ENCODE measurements at places on chromosomes 5 and 9.

DNA sequence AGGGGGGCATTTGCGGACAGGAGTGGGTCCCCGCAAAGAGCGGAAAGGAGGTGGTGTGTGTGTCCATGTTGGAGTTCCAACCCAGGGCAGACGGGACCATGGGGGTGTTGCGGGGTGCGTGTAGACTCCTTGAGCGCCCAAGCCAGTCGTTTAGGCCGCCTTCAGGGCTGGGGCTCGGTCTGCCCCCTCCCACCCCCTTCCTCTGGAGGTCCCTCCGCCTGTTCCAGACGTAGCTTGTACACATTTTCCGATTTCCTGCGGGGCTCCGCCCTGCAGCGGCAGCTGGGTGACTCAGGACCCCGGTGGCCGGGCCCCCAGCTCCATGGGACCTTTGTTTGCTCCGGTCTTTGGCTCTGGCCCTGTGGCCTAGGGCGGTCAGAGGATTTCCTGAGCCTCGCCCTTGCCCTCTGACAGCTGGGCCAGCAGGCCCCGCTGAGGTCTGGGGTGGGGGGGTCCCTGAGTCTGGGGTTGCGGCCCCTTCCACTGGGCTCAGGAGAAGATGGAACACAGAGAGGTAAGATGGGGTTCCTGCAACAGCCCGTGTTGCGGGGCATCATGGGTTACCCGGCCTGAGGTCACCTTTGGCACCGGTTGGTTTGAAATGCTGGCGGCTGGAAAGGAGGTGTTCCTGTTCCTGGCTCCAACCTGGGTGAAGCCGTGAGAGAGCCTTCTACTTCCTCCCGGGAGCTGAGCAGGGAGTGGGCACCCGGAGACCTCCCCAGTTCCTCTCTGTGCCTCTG lies 1.5 kb downstream of the PKN3 start:
- DNase-seq = no peak

DNA sequence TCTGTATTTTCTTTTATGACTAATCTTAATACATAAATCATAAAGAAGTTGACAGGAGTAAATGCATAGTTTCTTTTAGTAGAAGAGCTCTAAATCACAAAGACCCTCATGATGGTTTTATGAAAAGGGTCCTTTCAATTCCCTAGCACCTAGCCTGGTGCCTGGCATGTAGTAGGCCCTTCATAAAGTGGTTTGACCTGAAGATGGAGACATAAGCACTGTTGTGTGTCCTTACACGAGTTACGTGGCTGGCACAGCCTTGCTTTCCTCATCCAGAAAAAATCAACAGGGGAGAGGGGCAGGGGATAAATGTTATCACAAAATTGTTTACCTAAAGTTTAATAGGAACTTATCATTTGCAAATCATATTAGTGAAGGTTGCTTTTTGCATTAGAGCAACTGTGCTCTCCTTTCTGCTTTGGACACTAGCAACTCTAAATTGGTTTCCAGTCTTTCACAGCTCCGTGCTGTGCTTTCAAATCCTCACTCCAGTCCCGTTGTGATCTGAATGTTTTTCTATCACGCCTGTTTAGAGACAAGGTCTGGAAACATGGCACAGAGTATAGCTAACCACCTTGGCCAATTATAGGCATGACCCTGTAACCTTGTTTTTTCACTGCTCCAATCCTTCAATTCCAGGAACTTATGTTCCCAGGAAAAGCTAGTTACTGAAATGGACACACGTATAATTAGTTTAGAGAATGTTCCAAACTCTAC lies 55.7 kb downstream of the ARL15 start:
- no peak for DNase-seq

DNA sequence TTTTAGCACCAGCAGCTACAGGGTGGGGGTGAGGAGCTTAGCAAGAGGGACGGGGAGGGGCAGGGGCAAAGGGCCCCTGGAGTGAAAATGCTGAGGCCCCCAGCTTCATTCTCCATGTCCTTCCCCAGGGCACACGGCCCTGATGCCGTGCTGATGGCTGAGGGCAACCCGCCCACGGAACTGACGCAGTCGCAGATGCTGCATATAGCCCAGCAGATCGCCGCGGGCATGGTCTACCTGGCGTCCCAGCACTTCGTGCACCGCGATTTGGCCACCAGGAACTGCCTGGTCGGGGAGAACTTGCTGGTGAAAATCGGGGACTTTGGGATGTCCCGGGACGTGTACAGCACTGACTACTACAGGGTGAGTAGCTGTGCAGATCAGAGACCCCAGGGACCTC lies 285.6 kb downstream of the NTRK2 start:
- no peak for DNase-seq

DNA sequence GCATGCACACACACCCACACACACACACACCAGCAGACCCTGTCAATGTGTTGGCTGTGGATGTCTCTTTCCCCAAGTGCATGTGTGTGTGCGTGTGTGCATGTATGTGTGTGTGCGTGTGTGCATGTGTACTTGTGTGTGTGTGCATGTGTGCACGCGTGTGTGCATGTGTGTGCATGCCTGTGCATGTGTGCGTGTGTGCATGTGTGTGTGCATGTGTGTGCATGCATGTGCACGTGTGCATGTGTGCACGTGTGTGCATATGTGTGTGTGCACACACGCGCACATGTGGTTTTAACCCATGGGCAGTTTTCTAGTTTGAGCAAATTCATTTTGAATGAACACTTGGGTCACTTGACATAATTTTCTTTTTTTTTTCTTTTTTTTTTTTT lies 268.8 kb upstream of the IRX1 start:
- DNase-seq = no peak

DNA sequence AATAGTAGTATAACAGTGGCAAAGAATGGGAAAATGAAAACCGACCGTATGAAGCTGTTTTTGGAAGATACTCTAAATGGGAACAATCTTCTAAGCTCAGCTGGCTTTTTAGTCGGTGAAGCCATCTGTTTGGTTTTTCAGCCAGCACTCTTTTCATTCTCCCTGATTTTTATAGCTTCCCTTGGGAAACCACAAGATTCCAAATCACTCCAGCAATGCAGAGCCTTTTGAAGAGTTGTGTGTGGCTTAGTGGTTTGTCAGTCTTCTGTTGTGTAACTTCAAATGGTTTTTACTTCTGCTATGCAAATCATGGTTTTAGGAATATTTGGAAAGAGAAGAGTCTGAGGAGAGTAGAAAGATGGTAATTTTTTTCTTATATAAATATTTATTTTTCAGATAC lies 180.7 kb downstream of the KDM4C start:
- DNase-seq = peak; percentile 83

DNA sequence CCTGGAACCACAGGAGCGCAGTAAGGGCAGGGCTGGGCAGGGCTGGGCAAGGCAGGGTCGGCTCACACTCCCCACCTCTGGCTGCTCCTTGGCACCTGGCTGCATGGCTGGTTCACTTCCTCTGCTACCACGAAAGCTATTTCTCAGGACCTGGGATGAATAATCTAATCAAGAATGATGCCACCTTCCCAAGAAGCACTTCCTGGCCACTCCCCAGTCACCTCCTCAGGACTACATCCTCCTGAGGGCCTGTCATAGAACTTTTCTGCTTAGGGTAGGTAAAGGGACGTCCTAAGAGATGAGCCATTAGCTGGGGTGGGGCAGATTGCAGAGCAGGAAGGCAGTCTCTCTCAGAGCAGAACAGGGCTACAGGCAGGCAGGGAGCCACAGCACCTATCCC lies 288.2 kb upstream of the MAP3K1 start:
- no peak for DNase-seq

GRCh38 chr9:13428766-13429165 lies 149.3 kb upstream of the MPDZ start:
- DNase-seq = no peak

- DNase-seq = no peak
These were observed 26.2 kb downstream of the PPARGC1B start for GRCh38 chr5:149756354-149756753.

DNA sequence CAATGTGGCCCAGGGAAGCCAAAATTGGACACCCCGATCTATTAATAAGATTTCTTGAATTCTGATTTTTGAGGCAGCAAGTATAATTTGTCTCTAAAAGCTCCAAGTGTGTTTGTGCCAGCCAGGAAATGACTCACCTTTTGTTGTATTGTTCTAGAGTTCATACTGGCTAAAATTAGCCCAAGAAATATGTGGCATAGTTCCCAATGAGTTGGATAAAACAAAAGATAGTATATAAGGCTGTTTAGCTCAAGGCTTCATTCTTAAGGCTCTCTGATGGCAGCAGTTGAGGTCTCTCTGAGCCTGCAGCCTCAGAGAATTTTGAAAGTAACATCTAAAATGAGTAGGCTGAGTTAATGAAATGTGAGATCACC lies 21.6 kb downstream of the HMGXB3 start:
- DNase-seq = no peak

Measured in muscle of back (tissue), 13 donors.